ENCODE measurements at places on chromosomes 2 and 18.
A peak's percentile ranks its signal among the peaks of the same experiment; 100 is the strongest.

- no peak for DNase-seq
These were observed 5.8 kb upstream of the LYG2 start for GRCh38 chr2:99261242-99261641.

- no peak for DNase-seq
These were observed 123.7 kb downstream of the PIK3C3 start for GRCh38 chr18:42078711-42079110.

- no peak for DNase-seq
These were observed 95.3 kb upstream of the PARD3B start for GRCh38 chr2:204449977-204450376.

DNA sequence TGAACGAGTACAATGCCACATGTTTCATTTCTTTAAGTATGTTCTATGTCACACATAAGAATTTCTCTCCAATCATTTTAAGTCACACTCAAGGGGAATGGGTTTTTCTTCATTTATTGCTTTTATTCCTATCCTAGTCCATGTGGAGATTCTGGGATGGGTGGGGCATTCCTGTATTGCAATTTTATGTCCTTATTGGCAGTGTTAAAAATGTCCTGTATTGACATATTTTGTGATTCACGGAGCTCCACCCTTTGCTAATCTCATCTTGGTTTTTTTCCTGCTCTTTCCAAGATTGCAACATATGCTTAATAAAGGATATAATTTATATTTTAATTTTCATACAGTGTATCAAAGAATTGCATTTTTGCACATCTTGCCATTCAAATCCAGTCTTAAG is 3.4 kb upstream of the TNFAIP6 start:
- no peak for DNase-seq

GRCh38 chr18:2330764-2331163 is 240.5 kb downstream of the METTL4 start:
- no peak for DNase-seq

DNA sequence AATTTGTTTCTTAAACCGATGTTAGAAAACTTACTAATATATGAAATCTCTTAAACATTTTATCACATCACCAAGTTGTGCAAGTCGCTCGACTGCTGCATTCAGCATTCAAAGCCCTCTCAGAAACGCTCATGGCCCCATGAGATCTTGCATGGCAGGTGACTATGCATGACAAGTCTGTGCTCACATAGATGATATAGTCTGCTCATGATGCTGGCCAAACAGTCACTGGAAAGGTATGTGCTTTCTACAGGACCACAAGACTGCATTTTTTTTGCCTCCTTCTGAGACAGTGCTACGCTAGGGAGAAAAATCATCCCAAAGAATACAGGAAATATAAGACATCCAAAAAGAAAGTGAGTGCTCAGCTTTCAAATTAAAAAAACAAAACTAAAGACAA is 98.3 kb upstream of the ZBTB14 start:
- no peak for DNase-seq

- DNase-seq: no peak
These were observed 318.5 kb downstream of the RAD51AP2 start for GRCh38 chr2:17199741-17200140.

DNA sequence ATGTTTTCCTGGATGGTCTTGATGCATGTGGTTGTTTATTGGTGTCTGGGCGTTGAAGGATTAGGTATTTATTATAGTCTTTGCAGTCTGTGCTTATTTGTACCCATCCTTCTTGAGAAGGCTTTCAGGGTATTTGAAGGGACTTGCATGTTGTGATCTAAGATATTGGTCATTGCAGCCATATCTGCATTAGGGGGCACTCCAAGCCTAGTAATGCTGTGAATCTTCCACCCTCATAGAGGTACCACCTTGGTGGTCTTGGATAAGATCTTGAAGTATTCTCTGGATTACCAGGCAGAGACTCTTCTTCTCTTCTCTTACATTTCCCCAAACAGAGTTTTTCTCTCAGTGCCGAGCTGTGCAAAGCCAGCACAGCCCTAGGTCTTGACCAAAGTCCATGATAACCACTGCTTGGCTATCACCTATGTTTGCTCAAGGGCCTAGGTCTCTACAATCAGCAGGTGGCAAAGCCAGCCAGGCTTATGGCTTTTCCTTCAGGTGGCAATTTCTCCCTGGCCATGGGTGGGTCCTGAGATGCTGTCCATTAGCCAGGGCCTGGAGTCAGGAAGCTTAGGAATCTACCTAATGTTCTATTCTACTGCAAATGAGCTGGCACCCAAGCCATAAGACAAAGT is 15.4 kb upstream of the PPP1R1C start:
- DNase-seq: no peak

DNA sequence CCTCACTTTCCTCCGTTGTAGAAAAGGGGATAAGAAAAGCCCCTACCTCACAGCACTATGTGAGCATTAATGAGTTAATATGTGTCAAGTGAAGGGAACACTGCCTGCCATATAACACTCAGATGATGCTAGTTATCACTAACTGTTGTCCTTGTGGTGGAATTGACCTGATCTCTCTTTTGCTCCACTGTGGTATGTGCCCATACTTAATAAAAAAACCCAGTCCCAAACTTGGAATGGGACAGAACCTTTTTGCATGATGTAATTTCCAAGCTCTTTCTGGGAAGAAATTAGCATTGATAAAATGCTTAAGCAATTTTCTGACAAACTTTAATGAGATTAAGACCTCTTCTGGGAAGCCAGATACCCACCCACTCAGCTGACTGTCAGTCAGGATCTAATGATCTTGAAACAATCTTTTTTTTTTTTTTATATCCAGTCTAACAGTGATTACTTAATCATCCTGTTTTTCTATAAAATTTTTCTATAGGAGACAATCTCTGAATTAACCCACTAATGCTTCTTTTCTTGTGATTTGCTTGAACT is 158.7 kb downstream of the ZBTB7C start:
- no peak for DNase-seq

GRCh38 chr2:3035385-3036050 is 342.1 kb downstream of the EIPR1 start:
- DNase-seq: no peak

GRCh38 chr2:173271825-173272224 is 82.8 kb upstream of the CDCA7 start:
- no peak for DNase-seq

DNA sequence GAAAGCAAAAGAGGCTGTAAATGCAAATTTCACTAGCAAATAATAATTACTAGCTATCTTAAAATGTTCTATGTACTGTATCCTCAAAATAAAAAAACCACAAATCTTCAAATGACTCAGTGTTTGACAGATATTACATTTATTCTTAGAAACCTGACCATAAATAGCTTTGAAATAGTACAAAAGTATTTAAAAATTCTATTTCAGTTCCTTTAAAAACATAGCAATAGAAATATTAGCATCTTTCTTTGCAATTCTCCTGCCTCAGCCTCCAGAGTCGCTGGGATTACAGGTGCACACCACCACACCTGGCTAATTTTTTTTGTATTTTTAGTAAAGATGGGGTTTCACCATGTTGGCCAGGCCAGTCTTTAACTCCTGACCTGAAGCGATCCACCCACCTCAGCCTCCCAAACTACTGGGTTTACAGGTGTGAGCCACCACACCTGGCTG is 50.6 kb downstream of the MSH6 start:
- DNase-seq: peak; percentile 31

- DNase-seq: no peak
These were observed 61.0 kb upstream of the KCNJ3 start for GRCh38 chr2:154637456-154637855.

DNA sequence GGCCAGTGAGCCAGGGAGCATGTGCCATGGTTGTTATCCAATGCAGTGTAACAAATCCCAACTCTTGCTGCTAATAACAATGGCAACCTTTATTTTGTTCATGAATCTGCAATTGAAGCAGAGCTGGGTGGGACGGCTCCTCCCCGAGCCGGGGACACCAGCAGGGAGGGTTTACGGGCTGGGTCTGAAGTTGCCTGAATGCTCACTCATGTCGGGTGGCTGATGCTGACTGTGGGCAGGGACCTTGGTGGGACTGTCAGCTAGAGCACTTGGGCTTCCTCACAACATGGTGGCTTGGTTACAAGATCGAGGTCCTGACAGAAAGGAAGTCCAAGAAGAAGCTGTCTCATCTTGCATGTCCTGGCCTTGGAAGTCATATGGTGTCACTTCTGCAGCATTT is 264.5 kb downstream of the NDUFA10 start:
- DNase-seq: no peak

- no peak for DNase-seq
These were observed 310.3 kb upstream of the LYPD1 start for GRCh38 chr2:132980304-132980703.

GRCh38 chr2:227536445-227536844 is 62.2 kb upstream of the SCYGR2 start:
- no peak for DNase-seq

DNA sequence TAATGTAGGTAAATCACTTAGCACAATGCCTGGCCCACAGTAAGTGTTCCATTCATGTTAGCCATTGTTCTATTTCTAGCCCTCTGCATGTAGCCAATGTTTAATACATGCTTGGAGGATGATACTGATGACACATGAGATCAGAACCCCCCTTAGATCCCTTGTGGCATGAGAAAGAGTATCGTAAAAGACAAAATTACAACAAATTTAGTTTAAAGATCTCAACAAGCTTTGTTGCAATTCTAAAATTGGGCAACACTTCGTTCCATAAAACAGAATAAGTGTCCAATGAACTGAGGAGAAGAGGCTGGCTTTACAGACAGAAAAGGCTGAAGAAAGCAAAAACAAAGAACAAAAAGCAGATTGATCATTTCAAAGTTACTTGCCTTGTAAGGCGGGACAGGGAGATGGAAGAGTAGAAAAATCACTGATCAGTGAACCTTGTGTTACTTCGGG is 148.7 kb upstream of the SLC1A4 start:
- DNase-seq: no peak

DNA sequence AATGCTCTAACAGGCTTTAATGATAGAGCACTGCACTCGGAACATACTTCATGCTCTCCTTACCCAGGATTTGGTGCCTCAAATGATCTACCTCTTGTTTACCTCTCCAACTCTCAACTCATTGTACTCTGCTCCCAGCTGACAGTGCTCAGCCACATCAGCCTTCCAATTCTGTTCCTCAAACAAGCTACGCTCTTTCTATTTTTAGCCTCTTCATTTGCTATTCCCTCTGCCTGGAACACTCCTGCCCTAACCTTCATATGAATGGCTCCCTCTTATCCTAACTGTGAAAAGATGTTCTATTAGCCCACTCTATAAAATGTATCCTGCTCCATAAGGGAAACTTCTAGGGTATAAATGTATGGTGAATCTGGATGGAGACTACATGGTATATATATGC is 42.5 kb downstream of the PIGN start:
- no peak for DNase-seq

DNA sequence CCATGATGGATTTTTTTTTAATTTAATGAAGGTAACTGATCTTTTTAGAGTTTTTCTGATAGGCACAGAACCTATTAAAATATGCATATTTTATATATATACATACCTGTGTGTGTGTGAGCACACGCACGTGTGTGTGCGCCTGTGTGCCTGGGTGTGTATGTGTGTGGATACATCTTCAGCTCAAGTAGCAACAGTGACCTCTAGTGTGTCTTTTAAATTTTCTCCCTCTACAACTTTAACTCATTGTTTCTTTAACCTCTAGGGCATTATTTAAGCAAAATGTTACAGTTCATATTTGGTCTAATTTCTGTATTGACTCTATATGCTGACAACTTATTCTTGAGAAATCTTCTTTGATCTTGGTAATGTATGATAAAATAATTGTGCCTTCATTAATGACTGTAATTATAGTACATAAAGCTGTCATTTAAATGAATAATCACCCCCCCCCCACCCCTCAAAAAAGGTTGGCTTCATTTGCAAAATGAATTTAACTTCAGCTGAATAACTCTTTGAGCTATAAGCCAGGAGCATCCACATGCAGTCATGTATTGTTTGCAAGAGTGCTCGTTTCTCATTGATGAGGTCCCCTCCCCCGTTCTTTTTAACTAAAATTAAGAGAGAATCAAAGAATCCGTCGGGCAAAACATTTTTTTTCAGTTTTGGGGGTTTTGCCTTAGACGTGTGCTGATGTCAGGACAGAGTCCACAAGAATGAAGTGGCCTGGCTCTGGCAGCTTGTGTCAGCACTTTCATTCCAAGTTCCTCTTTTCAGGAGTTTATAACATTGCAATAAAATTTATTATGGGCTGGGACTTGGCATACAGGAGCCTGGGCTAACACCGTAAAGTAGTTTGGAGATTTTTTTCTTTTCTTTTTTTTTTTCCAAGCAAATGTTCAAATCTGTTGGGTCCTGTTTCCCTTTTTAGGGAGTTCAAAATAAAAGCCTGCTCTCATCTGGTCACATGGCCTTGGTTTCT is 80.0 kb downstream of the ETAA1 start:
- DNase-seq: no peak
